NCI-H1694 treated with DMSO at 0.1 percent for 48 hours (cell line): ENCODE measurements at places on chromosomes 6 and 20.

- no peak for DNase-seq
Measured at GRCh38 chr6:84639396-84639795, 125.0 kb downstream of the TBX18 start.

DNA sequence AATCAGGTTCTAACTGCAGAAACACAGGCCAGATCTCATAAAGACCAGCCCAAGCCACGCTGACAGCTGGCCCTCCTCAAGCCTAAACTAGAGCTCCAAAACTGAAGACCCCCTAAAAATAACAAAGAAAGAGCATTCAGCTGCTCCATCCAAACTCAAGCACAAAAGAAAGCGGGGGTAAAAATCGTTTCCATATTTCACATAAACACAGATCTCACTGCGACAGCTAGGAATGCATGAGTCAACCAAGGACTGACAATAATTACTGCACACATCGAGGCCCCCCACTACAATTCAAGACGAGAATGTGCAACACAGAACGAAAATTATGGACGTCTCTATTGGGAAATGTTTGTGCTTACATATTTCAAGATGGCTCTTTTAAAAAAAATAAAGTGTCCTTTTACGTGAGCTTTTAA lies 31.1 kb downstream of the CNKSR3 start:
- no peak for DNase-seq

- DNase-seq = no peak
Measured at GRCh38 chr6:95636552-95637431, 59.5 kb downstream of the MANEA start.

- DNase-seq = no peak
Measured at GRCh38 chr6:14211562-14211942, 94.0 kb downstream of the CD83 start.

- peak; percentile 15 for DNase-seq
Measured at GRCh38 chr6:10633216-10633615, 61.2 kb downstream of the C6orf52 start.

- DNase-seq = no peak
Measured at GRCh38 chr20:57624124-57624523, 3.9 kb upstream of the ZBP1 start.

- DNase-seq = no peak
Measured at GRCh38 chr6:14620522-14620921, 502.9 kb downstream of the CD83 start.

DNA sequence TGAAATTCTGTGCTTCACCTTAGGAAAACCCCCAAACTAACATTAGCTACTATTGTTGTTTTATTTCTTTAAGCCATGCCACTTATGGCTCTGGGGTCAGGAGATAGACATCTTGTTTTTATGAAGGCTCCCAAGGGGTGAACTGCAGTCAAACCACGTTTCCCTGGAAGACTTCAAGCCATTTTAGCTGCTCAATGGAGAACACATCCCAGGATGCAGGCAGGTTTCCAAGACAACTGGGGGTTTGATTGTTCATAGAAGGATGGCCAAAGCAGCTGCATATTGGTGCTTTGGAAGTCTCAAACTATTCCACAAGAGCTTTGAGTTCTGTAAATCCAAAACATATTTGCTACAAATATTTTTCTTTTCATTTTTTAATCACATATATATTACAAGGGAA lies 818.0 kb downstream of the MAFB start:
- no peak for DNase-seq

DNA sequence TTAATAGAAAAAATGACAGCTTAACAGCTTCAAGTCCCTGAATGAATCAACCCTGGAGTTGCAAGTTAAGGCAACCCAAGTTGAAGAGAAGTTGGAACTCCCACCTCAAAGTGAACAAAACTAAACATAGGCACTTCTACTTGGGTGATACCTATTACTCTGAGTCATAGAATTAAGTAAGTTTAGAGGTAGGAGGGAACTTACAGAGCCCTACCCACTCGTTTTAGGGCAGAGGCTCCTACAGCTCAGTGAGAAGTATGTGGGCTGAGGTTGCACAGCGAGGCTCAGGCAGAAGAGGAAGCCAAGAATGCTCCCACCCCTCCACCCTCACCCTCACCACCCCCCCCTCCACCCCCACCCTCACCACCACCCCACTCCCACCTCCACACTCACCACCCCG lies 42.2 kb downstream of the NFATC2 start:
- no peak for DNase-seq
